MG63 (cell line): ENCODE measurements at places on chromosomes 4 and X. TPM values are rescaled to one million over a fixed set of nuclear protein-coding genes. Genes with fewer than 3 reads are reported as not detected.

DNA sequence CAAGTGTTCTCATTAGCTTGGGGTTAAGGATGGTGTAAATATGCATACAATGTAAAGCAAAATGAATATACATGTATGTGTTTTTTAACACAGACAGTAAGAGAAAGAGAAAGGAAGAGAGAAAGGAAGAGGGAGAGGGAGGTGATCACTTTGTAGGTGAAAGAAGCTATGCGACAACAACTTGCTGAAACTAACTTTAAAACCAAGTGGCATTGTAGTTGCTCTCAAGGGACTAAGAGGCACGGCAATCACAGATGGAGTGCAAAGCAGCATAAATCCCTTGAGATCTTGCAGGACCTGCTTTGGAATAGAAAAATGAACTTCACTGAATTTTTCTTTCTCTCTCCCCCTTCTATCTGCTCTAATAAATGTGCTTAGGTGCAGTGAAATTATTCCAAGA, 1665.0 kb upstream of the TENM3 start:
- no peak for DNase-seq

The MAGEA6 gene
- not detected in 2 replicates for total RNA-seq

GRCh38 chrX:109679820-109680219, 53.2 kb downstream of the ACSL4 start:
- no peak for DNase-seq

The FAM236B gene
- not detected in 2 replicates for total RNA-seq

DNA sequence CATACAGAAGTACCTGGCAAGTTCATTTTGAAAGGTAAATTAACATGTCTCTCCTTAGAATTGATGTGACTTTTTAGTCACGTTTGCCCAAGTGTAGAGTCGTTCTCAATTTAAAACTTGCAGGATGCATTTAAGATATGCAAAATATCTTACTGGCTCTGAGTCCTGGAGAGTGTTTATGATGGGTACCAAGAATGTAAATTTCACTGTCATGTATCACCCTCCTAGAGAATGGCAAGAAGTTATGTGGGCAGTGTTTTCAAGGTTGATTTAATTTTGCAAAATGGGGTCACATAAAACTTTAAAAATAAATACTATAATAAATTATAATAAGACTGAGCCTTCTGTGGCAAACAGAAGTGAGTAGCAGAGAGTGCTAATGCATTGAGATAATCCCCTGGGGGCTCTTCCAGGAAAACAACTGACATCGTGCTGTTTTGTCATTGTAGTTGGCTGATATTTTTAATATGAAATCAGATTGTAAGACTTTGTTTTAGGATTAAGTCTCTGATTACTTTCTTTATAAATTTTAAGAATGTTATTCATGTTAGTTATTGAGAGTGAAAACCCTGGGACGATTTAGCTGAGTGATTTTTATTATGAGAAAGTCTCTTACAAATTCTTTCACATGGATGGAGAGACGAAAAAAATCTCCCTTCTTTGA, 103.0 kb downstream of the AFF1 start:
- no peak for DNase-seq

DNA sequence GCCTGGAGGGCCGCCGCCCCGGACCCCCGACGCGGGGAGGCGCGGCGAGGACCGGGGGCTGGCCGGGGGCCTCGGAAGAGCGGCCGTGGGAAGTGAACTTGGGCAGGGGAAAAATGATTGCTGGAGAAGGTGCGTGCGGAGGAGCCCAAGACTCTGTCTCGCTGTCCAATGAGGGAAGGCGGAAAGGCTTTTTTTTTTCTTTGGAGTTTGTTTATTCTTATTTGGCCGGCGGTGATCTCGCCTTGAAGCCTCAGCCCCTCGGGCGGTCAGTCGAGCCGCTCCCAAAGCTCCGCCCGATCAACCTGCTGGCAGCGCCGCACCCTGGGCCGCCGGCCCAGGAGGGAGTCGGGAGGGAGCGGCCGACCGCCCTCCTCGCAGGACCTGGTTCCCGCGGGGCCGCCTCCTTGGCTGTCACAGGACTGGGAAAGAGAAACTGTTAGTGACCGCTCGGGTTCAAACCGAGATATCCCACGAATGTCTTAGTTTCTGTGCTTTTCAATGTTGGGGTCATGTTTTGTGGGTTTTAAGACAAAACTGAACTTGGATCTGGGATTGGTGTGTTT, 2.5 kb downstream of the CPEB2 start:
- peak; percentile 73 for DNase-seq

DNA sequence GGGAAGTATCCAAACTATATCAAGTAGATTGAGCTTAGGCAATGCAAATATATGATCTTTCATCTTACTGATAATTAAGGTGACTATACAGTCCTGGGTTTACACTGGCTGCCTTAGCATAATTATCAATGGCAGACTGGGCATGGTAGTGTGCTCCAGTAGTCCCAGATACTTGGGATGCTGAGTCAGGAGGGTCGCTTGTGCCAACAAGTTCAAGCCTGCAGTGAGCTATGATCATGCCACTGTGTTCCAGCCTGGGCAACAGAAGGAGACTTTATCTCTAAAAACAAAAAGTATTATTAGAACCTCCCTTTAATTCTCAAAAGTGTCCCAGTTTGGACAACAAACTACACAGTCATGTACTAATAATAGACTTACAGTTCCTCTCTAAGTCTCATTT, 99.4 kb upstream of the RASGEF1B start:
- peak; percentile 15 for DNase-seq

The SLITRK4 gene
- total RNA-seq: 0.10 and 0.56 TPM in 2 replicates

The ADRA2C gene
- total RNA-seq: 2.3 and 7.8 TPM in 2 replicates

- DNase-seq: no peak
These were observed 353.7 kb downstream of the GASK1B start for GRCh38 chr4:157818946-157819692.

The IDUA gene
- total RNA-seq: 3.4 and 13.5 TPM in 2 replicates

DNA sequence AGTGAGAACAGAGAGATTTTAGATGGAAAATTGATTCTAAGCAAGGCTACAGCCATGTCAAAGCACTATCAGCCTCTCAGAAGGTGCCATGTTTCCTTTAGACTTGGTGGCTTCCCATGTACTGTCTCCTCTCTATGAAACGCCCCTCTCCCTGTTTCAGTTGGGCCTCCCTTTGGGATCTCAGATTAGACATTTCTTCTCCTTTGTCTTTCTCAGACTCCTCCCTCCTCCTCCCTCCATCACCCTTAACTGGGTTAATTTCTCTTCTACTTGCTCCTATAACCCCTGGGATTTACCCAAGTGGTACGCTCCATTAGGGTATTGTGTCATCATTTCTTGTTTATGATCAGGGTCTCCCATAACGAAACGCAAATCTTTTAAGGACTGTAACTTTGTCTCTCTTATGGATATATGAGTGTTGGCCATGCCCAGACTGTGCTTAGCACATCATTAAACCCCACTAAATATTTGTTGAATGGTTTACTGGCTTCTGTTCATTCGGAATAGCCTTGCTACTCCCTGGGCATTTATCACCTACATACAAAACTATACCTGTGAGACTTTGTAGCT, 106.8 kb downstream of the FAM9B start:
- DNase-seq: no peak

The PRSS12 gene
- 113 and 165 TPM in 2 replicates for total RNA-seq

- DNase-seq: no peak
These were observed 34.3 kb upstream of the CITED1 start for GRCh38 chrX:72340041-72340440.
